ENCODE measurements at places on chromosomes 6 and 20.

GRCh38 chr20:61937146-61937962 lies 128.3 kb downstream of the TAF4 start:
- DNase-seq, result no peak

GRCh38 chr6:165514621-165515020 lies 148.4 kb downstream of the PDE10A start:
- DNase-seq, result no peak

GRCh38 chr6:128882991-128883611 lies at the start of gene LAMA2:
TSS of gene LAMA2 (plus strand) at chr6:128883138. CDS start at chr6:128883246, 108 bp downstream.
- DNase-seq, result peak; percentile 1

- DNase-seq, result no peak
Observed at GRCh38 chr20:47672166-47672565, 113.1 kb downstream of the SULF2 start.

DNA sequence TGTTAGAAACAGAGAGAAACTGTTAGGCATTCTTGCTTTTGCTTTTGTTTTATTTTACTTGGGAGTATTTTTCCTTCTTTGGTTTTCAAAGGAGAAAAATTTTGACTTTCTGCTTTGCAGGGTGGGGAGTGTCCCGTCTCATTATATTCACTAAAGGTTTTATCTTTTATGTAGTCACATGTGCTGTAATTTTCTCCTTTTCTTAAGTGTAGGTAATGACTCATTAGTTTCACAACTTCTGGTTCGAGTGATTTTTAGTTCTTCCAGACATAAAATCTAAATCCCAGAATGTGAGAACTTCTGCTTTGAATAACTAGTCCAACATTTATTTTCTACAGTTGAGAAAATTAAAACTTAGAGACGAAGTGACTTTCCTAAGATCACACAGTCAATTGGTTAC lies 37.7 kb downstream of the ADGRF1 start:
- no peak for DNase-seq

DNA sequence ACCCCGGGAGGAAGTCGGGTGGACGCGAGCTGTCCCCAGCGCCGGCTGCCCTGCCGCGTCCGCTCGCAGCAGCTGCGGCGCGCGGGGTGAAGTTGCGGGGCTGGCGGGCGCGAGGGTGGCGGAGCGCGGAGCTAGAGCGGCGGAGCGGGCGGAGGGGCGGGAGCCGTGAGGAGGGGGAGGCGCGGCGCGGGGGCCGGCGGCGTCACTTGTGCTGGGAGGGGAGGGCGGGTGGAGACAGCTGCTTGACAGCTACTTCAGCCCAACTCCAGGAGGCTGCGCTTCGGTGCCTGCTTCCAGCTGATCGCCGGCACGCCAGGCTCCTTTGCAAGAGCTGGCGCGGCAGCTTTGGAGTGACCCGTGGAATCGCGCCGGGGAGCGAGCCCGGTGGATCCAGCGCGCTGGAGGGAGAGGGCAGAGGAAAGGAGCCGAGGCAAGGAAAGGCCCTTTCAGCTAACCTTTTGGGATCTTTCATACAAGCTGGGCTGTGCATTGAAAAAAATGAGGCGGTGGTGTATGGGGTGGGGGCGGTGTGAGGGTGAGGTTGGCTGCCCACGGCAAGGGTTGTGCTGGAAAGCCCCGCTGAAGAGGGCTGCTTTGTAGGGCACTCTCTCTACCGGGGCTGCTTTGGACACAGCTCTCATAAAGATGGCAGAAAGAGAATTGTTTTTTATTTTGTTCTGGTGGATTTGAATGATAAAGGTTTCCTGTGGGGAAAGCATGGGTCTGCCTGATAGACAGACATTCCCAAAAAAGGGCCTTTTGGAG lies 24.6 kb downstream of the RIPOR2 start:
- peak; percentile 56 for DNase-seq

DNA sequence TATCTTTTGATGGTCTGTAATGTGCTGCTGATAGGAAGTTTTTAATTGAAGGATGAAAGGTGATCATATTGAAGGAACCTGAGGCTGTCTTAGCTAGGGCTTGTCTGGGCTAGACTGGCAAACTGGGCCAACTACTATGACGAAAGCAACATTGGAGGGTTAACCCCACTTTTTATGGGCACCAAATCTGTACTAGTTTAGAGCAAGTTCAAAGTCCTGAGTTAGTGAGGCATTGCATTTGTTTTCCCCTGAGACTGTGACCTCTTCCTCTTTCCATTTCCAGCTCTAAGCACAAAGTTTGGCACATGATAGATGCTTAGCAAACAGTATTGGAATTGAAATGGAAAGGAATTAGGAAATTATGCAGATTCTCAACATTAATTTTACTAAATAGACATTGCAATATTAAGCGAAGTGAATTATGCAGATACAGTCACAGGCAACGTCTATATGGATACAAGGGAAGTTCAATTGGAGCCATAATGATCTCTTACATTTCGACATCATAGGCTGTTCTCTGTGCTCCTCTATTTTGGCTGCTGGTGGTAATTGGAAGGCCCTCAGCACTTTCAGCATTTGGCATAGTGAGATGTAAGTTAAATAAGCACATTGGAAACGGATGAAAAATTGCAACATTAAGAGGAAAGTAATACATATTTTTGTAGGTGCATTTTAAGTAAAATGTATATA lies 22.2 kb downstream of the CEP57L1 start:
- no peak for DNase-seq

DNA sequence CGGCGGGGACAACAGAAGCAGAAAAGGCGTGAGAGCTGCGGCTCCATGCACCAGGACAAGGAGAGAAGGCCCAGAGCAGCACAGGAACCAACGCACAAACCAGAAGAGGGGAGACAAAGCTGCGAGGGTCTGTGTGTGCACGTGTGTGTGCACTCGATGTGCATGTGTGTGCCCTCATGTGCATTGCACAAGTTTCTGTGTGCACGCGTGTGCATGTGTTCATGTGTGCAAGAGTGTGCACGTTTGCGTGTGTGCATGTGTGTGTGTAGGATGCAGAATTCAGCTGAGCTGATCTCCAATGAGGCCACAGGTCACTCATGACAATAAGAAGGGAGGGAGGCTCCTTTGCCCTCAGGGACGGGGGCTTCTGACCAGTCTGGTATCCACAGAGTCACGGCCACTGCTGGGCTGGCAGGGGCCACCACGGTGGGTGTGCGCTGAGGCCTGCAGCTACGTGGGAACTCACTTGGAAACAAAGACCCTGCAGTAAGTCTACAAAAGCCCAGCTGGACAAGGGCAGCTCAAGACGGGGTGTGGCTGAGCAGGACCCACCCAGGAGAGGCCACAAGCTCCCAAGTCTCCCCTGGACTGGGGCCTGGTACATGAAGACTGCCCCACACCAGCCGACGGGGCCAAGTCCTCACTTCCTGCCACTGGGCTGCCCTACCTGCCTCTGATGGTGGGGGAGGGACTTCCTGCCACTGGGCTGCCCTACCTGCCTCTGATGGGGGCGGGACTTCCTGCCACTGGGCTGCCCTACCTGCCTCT lies 48.1 kb upstream of the CHRNA4 start:
- no peak for DNase-seq

DNA sequence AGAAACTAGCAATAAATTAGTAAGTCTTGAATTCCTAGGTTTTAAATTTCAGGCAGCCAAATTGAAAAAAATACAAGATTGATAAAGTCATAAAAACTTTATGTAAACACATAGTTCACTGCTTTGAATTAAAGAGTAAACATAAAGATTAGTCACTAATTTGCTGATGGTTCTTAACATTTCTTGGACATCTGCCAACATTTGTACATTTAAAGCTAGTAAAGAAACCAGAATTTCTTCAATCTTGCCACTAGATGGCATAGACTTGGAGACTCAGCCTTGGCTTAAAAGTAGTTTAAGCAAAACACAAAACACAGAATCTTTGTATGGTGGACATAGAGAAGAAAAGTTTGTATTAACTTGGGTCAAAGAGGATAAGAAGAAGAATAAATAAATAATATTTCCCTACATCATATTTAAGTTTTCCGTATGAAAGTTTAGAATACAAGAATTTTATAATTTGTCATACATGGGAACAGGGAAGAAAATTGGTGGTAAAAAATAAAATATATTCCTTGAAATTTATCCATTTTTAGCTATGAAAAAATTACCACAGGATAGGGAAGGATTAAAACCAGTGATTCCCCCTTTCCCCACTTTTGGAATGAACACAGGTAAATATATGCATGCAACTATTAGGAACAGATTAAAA lies 41.7 kb upstream of the FAM135A start:
- no peak for DNase-seq

DNA sequence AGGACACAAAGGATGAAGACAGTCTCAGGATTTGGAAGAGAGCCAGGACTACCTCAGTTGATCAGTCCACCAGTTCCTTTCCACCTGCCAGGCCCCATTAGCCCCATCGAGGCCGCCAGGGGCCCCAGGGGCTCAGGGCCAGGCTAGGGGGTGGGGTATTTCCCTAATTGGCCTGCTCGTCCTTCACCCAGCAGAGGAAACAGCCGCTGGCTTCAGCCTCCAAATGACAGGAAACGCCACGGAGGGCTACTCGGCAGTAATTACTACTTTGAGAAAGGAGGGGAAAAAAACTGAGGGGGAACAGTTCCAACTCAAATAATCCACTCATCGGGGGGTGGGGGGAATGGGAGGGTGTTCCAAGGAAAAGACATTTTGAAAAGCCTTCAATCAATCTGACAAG lies 42.7 kb downstream of the MAFB start:
- DNase-seq, result no peak

DNA sequence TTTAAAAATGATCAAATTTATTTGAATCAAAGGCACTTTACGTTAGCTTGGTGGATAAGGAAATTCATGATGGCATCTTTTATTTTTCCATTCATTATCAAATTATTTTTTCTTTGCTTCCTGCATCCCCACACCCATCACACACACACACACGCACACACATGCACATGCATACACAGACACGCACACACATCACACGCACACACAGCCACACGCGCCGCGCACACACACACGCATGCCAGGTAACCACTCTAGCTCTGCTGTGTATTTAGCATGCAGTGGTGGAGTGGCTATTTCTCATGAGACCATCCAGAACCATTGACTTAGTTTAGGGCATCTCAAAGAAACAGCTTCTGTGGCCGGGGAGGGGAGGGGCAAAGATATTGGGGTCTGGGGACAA lies 47.0 kb downstream of the GNAS start:
- DNase-seq, result no peak

DNA sequence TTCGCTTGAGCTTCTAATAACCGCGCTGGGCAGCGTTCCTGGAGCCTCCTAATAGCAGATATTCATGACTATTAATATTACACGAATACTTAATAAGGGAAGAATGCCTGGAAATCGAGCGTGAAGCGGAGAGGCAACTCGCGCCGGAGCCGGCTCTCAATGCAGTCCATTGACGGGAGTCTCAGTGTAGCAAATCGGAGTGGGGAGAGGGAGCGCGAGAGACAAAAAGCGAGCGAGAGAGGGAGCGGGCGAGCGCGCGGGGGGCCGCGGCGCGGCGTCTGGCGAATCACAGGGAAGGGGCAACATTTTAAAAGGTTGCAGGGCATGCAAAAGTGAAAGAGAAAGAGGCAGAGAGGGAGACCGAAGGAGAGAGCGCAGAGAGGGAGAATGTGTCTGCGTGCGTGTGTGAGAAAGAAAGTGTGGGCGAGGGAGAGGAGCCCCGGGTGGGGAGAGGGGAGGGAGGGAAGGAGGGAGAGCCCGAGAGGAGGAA lies 2.9 kb downstream of the TFAP2A start:
- DNase-seq, result no peak

DNA sequence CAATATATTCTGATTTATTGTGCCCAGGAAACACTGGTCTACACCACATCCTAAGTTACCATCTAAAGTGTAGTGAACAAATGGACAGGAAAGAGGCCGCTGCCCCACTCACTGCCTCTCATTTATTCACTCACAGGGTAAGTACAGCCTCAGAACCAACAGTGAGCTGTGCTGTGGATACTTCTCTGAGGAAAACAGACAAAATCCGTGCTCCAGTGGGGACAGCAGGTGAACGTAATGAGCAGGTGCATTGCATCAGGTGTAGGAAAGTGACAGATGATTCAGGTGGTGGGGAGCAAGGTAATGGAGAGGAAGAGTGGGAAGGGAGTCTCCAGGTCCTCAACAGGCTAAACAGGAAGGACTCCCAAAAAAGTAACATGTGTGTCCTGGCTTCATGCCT lies 8.4 kb upstream of the ULBP2 start:
- no peak for DNase-seq
